ENCODE measurements at places on chromosomes 11 and 22.

GRCh38 chr11:123314972-123315371, 115.1 kb upstream of the GRAMD1B start:
- DNase-seq = no peak

DNA sequence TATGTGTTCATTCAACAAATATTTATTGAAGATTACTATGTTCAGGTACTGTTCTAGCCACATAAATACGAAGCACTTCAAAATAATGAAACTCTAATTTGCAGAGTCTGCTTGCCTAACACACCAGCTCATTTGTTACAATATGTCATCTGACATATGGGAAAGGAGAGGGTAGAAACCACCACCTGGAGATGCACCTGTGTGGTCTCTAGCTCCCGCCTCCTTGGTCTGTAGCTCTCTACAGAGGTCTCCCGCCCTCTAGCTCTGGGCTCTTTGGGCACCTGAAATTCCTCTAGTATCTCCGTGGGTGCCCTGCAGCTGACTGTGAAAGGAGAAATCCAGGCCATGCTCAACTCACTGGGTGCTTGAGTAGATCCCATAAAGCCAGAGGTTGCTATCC, 51.4 kb upstream of the DBX1 start:
- DNase-seq = no peak

- peak; percentile 47 for DNase-seq
These were observed 27.6 kb downstream of the TP53I11 start for GRCh38 chr11:44923115-44923514.

GRCh38 chr11:112016765-112017376, 8.3 kb upstream of the DLAT start:
- DNase-seq = no peak
